ENCODE measurements at places on chromosomes 6 and 20.

GRCh38 chr6:21325201-21325856 is 268.2 kb upstream of the SOX4 start:
- no peak for DNase-seq

- DNase-seq, result no peak
These were observed 291.1 kb downstream of the CLIC5 start for GRCh38 chr6:45724511-45724910.

GRCh38 chr6:144286503-144287393 is 1.6 kb downstream of the UTRN start:
- DNase-seq, result no peak

GRCh38 chr6:158654960-158655489 is 5.2 kb downstream of the SYTL3 start:
- DNase-seq, result no peak

GRCh38 chr6:36820700-36821580 is 18.3 kb downstream of the CPNE5 start:
- DNase-seq, result no peak

GRCh38 chr6:67863346-67863745 is 771.7 kb upstream of the ADGRB3 start:
- DNase-seq, result no peak

GRCh38 chr6:11329726-11330412 is 97.4 kb upstream of the NEDD9 start:
- DNase-seq, result no peak

GRCh38 chr6:117706504-117706903 is 31.2 kb downstream of the NUS1 start:
- DNase-seq, result no peak

DNA sequence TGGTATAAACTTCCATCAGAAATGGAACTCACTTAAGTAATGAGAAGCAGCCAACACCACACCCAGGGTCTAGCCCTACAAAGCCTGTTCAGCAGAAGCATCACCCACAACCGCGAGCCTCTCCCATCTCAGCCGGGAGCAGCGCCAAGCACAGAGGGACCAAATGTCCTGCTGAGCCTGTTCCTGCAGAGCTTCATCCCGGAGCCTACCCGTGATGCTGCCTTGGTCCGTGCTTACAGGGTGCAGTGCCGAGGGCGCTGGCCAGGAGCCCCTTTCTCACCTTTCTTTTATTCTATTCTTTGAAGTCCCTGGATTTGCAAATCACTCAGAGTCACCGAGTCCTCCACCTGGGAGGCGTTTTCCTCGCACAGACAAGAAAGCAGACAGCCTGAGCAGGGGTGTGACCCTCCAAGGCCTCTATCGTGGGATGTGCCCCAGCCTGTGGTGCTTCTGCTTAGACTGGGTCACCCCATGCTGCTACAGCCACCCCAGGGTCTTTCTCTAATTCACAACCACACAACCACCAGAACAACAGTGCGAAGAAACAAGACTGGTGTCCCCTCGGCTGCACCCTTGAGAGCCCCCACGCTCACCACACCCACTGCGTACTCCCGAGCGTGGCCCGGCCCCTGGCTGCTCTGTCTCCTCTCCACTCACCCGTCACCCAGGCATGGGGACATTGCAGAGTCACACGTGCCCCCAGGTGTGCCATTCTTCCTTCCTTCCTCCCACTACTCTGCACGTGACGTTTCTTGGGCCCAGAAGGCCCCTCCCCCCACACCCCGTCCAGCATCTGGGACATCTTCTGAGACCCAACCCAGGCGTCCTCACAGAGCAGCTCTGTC is 92.2 kb upstream of the MPC1 start:
- DNase-seq, result no peak

DNA sequence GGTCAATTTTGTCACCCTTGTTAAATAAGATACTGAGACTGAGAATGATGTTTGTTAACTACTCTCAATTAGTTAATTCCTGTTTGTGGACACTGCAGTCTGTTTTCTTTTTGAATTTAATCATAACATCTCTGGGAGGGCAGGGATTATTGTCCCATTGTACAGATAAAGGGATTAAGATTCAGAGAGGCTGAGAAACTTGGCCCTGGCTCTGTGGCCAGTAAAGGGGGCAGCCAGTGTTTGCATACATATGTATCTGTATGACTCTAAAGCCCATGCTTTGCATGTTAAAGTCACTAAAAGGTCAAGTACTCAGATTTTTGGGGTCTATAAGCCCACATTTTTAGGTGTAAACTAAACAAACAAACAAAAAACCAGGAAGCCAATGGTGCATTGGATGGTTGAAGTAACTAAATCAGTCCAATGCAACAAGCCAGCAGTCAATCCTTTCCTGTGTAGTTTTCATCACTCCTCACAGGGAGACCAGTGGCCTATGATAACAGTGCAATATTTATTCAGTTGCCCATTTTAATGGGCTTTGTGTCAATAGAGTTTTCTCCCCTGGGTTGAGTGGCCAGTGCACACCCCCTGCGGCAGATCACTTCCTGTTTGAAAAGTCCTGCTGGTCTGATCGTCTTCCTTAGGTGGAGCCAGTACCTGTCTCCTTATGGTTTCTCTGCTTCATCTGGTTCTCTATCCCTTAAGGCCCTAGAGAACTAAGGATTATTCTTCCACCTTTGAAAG is 106.7 kb downstream of the SLX4IP start:
- no peak for DNase-seq

DNA sequence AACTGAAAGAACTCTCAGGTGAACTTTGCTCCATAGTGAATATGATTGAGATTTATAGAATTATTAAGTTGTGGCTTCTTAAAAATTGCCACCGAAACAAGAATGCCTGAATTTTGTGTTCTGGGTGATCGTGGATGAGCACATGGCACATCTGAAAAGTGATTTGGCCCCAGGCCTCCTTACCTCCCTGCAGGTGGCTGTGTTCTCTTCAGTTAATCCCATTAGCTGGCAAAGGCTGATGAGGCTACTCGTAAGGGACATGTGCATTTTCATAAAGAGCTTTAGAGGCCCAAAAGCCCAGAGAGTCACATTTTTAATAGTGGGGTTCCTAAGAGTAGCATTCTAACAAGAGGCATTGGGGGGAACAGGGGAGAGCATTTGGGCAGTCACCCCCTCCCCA is 22.6 kb downstream of the GNAS start:
- no peak for DNase-seq

DNA sequence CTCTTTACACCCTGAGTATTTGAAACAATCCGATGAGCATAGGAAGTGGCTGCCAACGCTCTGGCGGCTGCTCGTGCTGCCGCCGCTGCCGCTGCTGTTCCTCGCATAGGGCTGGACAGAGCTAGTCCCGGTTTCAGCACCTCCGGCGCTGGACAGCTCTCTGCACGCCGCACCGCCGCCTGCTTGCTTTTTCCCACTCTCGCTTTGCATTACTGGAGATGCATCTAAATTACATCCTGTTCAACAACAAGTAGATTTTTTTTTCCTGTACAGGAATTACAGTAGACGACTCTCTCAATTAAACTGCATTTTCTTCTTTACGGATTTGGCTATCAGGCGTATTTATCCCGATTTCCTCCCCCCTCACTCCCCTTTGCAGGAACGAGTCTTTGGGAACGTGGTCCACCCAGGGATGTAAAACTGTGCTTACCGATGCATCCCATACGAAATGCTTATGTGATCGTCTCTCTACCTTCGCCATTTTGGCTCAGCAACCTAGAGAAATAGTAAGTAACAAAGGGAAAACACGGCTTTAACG is 563.8 kb downstream of the LMBRD1 start:
- no peak for DNase-seq

DNA sequence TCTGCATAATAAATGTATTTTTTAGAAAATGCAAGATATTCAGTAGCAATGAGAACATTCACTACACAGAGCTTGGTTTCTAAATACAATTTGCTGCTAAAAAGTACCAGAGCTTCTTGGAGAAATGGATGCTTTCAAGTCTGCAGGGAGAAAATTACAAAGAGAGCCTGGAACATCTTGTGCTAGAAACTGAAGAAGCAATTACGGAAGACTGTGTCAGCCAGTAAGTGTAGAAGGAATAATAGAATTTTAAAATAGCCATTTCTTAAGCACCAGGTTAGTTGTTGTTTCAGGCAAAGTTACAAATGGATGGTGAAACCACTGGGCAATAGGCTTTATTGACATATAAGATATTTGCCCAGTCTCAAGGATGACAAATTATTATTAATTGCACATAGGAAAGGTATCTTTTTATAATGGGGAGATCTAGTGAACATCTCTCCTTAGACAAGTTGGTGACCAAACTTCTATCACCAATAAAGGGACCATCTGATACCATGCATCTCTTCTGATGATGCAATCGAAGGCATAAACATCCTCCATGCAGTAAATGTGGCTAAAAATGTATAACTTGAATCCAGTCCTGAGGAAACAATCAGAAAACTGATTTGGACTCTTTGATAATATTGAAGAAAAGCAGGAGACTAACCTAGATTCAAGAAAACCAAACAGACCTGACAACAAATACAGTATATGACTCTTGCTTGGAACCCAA is 81.7 kb downstream of the ARHGAP18 start:
- DNase-seq, result no peak

- DNase-seq, result no peak
These were observed 292.6 kb downstream of the GMDS start for GRCh38 chr6:1952740-1953360.

GRCh38 chr6:149125309-149125708 is 192.2 kb upstream of the TAB2 start:
- no peak for DNase-seq

DNA sequence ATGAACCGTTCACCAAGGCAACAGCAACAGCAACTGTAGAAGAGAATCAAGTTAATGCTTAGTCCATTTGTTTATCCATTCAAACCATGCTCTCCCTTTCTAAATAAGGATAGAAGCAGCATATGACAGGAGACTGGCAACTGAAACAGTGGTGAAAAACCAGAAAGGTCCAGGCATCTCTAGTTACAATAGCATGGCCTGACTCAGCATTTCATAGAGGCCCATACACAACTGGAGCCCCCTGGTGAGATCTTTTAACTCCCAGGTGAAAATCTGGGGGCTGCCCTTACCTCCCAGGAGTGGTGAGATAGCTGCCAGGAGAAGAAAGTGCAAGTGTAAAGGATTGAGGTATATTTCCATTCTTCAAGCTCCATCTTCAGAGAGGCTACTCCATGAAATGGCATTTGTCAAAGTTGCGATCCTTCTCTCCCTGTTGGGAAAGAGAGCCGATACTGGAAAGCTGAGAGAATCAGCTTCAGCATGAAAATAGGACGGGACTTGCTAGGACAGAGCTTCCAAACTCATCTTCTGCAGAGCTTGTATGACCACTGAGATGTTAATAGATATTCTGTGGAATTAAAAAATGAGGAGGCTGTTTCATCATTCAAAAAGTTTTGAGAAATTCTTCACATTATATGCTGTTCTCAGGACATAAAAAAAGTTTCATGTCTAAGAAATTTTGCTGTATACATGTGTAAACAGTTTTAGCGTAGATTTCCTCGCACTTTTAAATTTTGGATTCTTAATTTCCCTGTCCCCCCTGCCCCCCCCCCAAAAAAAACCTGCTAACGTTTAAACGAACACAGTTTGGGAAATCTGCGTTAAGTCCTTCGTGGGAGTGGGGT is 10.9 kb upstream of the SLC2A12 start:
- DNase-seq, result no peak

GRCh38 chr6:142985281-142985680 is 40.3 kb upstream of the HIVEP2 start:
- no peak for DNase-seq

- DNase-seq, result no peak
These were observed 56.4 kb downstream of the SNRNP48 start for GRCh38 chr6:7646394-7646793.

- DNase-seq, result no peak
These were observed 224.2 kb upstream of the SYNCRIP start for GRCh38 chr6:85866758-85867401.

GRCh38 chr6:139376017-139376330 is 1.5 kb upstream of the CITED2 start:
- DNase-seq, result no peak

DNA sequence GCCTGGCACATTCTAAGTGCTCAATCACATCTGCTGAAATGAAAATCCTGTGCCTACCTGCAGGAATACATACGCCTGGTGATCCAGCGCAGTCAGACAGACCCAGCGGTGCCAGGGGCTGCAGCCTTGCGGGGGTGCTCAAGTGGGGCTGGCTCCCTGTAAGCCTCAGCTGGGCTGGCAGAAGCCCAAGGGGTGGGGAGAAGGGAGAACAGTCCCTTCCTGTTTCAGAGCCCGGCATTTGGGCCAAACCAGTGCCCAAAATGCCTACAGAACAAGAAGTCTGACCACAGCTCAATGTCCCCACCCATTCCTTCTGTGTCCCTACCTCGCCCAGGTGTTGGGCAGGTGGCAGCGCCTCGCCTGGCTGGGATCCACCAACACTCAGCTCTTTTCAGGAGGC is 22.6 kb downstream of the KCNK15 start:
- DNase-seq, result no peak

GRCh38 chr6:134675110-134676054 is 274.5 kb downstream of the ALDH8A1 start:
- DNase-seq, result no peak

GRCh38 chr6:136282906-136283305 is 6.7 kb downstream of the BCLAF1 start:
- no peak for DNase-seq

Data from stimulated activated CD4-positive, alpha-beta T cell treated with anti-CD3 and anti-CD28 coated beads, TNF-alpha, amount 100 ng/mL, for 1 hour (primary cell).